Glutamatergic neuron (in vitro differentiated cells): ENCODE measurements at places on chromosomes 11 and 22.
A peak's percentile ranks its signal among the peaks of the same experiment; 100 is the strongest.

DNA sequence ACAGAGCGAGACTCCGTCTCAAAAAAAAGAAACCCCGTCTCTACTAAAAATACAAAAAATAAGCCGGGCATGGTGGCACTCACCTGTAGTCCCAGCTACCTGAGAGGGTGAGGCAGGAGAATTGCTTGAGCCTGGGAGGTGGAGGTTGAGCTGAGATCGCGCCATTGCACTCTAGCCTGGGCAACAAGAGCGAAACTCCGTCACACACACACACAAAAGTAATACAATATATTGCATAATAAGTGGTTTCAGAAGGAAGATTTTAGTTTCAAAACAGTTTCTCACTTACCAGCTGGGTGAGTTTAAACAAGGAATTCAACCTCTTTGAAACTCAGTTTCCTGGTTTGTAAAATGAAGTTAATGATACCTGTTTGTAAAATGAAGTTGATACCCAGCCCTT, 32.7 kb upstream of the HTR3A start:
- no peak for DNase-seq

DNA sequence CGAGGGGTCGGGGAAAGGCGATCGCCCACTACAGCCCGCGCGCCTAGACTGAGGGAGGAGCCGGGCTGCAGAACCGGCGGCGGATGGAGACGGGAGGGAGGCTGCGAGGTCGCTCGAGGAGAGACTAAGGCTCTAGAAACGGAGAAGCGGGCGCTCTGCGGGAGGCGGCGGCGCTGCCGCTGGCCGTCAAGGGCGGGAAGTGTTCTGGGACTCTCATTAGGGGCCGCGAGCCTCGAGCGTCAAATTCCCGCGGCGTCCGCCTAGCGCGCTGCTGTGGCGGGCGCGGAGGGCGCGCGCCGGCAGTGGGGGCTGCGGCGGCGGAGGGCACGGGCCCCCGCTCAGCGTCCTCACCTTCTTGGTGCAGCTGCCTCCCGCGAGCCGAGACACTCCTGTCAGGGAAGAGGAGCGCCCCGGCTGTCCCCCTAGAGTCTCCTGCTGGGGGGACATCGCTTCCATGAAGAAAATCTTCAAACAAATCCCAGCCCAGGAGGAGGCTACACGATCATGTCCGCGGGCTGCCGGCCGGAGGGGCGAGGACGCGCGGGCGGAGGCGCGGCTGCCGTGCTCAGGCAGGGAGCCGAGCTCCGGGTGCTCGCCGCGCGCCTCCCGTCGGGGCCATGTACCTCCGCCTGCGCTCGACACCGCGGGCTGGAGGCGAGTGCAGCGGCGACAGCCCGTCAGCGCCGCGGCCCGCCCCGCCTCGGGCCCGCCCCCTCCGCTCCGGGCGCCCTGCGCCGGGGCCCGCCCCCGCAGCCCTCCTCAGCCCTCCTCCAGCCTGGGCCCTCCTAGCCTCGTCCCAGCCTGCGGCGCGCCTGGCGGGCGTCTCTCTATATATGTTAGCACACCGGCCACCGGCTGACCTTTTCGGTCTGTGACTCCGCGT, at the start of gene ARHGAP20:
TSS of gene ARHGAP20 (minus strand) at position 662 of the 883 bp plus-strand sequence. CDS start at position 456, 206 bp downstream.
- DNase-seq, result peak; percentile 76

GRCh38 chr22:28429711-28430110, 249.9 kb downstream of the TTC28 start:
- DNase-seq, result no peak

DNA sequence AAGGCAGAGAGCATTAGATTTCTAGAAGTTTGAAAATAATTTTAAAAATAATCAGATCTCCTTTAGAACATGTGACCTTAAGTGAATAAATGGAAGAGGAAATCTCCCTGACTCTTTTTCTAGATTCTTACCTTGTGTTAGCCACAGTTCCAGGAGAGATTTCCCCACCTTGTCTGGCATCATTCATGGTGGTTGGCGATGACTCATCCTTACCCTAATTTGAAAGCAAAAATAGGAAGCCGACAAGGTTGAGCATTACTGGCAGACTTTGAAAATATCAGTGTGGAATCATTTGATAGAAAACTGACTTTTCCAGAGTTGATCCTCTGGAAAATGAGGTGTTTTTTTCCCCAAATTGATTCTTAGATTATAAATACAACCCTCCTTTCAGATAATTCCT, 48.1 kb downstream of the CNTN5 start:
- no peak for DNase-seq

DNA sequence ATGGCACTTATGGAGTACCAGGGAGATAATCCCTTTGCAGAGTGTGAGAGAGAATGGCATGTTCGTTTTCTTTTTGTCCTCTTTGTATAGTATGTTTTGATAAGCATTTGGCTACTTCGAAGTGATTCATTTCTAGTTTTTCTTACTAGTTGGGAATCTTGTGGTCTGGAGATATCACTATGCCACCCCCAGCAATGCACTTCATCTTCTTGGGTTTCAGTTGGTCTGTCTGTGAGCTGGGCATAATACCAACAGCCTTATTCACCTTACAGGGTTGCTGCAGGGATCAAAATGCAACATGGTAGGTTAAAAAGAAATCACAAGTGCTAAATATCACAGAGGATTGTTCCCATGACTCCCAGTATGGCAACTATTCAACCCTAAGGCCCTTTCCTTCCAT, 387.8 kb upstream of the CADM1 start:
- DNase-seq, result no peak

GRCh38 chr11:96257972-96258934, 84.7 kb downstream of the MAML2 start:
- no peak for DNase-seq

DNA sequence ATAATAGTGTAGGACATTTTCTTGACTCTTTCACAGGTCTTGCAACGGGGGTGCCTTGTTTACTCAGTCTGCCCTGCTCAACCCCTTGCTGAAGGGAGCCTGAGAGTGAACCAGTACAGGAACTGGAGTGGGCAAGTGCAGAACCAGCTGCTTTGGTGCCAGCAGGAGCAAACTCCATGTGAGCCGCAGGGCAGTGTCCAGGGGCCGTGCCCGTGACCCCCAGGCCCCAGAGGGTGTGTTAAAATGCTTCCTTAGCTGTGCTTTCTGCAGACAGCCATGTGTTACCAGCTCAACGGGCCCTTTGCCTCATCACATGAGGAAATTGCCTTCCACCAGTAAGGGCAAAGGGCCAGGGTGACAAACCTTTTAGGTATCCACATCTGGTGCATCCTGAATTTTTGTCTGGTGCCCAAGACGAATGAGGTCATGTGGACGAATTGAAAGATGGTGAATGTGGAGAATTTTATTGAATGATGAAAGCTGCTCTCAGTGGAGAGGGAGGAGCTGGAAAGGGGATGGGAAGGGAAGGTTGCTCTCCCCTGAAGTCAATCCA, 53.6 kb upstream of the OR5D13 start:
- no peak for DNase-seq

GRCh38 chr11:115695677-115696364, 191.6 kb upstream of the CADM1 start:
- no peak for DNase-seq

DNA sequence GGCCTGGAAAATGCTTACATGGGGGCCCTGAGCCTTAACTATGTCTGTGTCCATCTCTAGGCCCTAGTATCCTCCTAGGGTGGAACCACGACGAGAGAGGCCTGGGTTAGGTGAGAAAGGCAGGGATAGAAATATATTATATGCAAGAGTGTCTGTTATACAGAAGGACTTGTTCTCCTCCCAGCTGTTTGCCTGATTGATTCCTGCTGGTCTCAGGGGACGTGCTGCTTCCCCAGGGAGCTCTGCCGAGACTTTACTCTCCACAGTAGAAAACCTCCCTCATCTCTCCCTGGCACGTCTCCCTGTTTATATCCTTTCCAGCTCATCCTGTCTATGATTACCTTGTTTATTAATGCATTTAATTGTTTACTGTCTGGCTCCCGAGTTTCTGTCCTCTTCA, 132.6 kb downstream of the MIAT start:
- DNase-seq, result no peak

DNA sequence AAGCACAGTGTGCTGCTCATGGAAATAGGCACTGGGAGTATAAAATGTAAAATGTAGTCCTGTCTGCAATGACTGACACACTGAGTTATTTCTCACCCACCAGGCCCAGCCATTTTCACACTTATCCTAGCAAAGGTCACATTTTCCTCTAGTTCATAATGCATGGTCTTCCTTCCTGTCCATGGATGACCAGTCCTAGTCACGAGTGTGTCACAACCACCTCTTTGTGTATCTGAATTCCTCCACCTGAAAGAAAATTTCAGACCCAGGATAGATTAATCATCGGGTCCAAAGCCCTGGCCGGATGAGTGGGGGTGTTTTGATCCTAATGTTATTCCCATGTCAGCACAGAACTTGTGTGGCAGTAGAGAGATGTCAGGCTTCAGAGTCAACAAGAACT, at the start of gene MRGPRX4:
TSS of gene MRGPRX4 (plus strand) at position 172 of the 400 bp plus-strand sequence. CDS start 420 bp downstream, outside the sequence.
- DNase-seq, result no peak

DNA sequence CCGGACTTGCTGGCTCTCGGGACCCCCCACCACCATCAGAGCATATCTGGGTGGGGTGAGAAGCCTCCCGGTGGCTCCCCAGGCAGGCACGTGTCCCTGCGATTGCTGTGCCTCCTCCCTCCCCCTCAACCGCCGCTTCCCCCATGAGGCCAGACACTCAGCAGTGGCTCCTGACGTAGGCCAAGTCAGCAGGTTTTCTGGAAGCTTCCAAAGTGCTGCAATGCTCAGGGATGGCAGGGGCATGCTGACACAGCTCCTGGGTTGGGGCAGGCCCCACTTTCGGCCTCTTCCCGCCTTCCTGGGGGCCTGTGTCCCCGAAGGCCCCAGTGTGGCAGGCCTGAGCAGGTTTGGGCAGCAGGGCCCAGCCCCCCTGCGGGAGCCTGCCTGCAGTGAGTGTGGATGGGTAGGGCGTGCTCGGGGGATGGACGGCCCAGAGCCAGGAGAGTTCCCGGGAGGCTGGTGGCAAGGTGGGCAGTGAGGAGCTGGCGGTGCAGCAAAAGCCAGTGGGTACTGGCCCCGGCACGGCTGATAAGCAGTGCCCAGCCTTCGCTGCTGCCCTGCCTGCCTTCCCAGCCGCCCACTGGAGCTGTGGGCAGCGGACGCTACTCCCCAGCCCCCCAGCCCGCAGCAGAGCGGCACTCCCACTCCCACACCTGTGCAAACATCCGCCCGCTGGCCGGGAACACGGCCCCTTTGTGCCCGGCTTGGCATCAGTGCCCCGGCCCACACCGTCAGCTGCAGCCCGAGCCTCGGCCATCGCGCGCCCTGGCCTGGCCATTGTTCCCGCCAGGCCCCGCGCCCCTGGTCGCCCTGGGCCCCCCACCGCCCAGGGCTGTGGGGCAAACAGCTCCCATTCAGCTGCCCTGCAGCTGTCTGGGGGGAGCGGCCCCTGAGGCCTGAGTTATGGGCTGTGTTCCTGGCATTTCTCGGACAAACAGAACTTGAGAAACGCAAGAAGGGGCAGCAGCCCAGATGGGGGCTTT, 125.0 kb downstream of the KCNQ1OT1 start:
- DNase-seq, result peak; percentile 12

GRCh38 chr11:68574308-68574707, 110.0 kb upstream of the GAL start:
- DNase-seq, result no peak

DNA sequence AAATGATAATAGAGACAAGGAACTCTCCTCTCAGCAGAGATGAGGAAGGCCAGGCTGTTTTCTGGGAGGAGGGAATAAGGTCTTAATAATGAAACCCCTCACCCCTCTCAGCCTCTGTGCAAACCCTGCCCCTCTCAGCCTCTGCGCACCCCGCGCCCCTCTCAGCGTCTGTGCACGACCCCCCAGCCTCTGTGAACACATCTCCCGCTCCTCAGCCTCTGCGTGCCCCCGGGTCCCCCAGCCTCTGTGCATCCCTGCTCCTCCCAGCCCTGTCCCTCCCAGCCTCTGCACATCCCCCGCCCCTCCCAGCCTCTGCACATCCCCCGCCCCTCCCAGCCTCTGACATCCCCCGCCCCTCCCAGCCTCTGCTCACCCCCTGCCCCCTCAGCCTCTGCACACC, 837.8 kb downstream of the TBC1D22A start:
- DNase-seq, result no peak

- DNase-seq, result no peak
These were observed 11.0 kb upstream of the AMBRA1 start for GRCh38 chr11:46604796-46605195.

DNA sequence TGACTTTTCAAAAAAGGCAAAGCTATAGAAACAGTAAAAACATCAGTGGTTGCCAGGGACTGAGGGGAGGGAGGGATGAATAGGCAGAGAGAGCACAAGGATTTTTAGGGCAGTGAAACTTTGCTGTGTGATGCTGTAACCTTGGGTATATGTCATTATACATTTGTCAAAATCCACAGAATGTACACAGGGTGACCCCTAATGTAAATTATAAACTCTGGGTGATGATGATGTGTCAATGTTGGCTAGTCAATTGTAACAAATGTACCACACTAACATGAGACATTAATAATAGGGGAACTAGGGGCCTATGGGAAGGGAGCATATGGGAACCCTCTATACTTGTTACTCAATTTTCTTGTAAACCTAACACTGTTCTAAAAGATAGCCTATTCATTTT, 24.8 kb downstream of the RIBC2 start:
- DNase-seq, result no peak
